ENCODE measurements at places on chromosomes 3 and 15.
A peak's percentile ranks its signal among the peaks of the same experiment; 100 is the strongest.

- no peak for DNase-seq
Measured at GRCh38 chr3:55716611-55717225, 229.6 kb upstream of the WNT5A start.

GRCh38 chr3:100782348-100782747 lies 73.1 kb downstream of the TFG start:
- DNase-seq = no peak

- no peak for DNase-seq
Measured at GRCh38 chr3:128616516-128617269, 33.9 kb downstream of the RPN1 start.

DNA sequence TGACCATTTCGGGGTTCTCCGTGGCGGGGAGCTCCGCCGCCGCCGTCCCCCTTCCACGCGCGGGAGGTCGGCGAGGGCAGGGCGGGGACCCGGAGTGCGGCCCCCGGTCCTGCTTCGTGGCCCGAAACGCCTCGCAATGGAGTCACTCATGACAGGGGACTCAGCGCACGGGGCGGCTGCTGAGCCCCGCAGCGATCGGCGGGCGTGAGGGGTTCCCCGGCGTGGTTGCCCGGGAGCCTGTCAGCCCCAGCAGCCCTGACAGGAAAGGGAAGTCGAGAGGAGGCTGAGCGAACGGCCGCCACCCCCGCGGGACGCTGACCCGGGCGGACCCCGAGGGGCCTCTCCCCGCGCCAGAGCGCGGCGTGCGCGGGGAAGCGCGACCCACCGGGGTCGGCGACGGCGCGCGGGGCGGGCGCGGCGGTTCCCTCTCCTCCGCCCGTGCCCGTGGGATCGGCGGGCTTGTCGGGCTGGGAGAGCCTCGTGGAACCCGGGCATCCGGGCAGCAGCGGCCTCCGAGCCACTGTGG lies 564 bp upstream of the PIGZ start:
- DNase-seq = no peak

GRCh38 chr3:43692085-43692855 lies 1.5 kb downstream of the ABHD5 start:
- DNase-seq = no peak

DNA sequence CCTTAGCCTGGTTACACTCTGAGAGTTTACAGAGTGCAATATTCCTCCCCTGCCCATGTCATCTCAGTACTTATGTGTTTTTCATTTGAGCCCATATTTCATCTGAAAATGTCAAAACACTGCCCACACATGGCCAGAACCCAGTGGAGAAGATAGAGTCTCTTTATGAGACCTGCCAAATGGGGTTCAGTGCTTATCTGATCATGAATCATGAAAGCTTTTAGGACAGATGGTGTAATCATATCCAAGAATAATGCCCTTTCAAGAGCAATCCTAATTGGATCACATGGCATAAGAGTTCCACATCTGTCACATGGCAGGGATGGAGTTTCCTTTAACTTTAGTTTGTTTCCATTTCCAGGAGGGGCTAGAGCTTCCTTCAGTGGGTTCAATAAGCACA lies 77.2 kb upstream of the AGBL1 start:
- peak; percentile 11 for DNase-seq

- no peak for DNase-seq
Measured at GRCh38 chr3:13621381-13622221, 72.7 kb downstream of the FBLN2 start.

GRCh38 chr3:46466871-46467403 lies 2.2 kb upstream of the LTF start:
- no peak for DNase-seq

DNA sequence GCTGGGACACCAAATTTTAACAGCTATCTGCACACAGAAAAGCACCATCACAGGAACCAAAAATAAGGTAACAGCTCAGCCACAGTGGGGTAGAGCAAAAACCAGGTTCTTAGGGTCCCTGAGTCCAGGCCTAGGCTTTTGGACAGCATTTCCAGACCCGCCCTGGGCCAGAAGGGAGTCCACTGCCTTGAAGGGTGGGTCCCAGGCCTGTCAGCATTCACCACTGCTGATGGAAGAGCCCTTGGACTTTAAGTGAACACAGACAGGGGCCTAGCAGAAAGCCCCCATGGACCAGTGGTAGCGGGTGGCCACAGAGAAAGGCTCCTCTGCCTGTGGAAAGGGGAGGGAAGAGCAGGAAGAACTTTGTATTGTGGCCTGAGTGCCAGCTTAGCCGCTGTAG lies 56.4 kb downstream of the PLCH1 start:
- DNase-seq = no peak

- no peak for DNase-seq
Measured at GRCh38 chr15:49082960-49083359, 36.7 kb upstream of the SECISBP2L start.

DNA sequence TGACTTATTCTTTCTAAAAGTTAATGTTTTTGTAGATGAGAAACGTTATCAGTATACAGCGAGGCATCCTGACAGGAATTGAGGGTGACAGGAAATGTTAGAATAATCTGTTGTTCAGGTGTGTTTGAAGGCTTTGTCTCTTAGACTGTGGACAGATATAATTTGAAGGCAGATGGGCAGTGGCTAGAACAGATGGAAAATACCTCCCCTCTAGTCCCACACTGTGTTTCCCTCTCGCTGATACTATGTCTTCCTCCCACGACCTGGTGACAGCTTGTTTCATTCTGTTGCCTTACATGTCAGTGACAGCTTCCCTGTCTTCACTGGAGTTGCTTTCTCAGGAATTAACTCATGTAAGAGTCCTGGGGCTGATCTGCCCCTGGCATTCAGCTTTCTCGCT lies 125.3 kb downstream of the MYRIP start:
- no peak for DNase-seq

DNA sequence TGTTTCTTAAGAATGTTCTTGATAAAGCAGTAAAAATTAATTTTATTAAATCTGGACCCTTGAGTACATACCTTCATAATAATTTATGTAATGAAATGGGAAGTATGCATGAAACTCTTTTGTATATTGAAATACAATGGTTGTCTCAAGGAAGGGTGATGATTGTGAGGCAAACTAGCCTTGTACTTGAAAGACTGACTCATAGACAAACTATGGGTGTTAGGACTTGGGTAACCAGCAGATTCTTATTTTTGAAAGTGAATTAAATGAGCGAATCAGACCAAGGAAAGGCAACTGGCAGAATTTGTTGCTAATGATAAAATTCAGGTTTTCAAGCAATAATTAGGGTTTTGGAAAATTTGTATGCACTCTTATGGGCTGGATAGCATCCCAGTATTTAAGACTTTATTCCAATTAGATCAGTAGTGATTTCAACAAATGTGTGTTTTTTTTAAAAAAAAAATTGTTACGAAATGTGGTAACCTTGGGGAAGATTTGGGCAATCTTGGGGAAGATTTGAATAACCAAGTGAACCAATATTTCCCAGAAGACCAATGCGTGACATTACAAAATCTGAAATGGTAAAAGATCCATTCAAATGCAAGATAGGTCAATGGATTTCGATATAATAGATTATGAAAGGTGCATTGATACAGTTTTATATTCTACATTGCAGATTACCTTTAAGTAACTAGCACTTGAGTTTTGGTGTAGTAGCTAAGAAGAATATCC lies 42.0 kb downstream of the ATP2C1 start:
- DNase-seq = no peak

DNA sequence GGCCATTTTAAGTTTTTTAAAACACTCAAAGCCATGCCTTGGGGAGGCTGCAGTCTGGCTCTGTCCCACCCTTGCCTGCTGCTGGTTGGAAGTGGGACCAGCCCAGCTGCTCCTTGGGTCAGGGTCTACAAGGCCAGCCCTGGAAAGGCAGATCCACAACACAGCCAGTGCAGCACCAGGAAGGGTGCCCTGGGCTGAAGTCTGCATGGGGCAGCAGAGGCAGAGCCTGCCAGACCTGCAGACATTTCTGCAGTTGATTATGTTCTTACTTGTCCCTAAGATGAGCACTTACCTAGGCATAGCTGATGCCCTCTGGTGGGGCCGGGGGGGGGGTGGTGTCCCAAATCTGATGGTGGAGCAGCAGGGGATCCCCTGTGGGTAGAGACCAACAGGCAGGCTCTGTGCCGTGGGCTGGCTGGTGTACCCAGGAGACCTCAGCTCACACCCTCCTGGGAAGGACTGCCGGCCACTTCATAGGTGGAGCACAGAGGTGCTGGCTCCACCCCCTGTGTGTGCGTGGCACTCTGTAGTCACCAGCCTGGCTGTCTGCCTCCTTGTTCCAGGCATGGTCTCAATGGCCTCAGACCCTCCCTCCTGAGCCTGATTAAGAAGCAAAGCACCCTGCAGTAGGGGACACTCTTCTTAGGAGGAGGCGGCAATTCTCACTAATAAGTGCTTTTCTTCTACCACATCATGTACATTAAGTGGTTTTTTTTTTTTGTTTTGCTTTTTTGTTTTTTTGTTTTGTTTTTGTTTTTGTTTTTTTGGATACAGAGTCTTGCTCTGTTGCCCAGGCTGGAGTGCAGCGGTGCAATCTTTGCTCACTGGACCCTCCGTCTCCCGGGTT lies 97.4 kb upstream of the KLF13 start:
- no peak for DNase-seq

GRCh38 chr3:190224863-190225692 lies 97.2 kb downstream of the CLDN1 start:
- DNase-seq = no peak

GRCh38 chr15:70061696-70062270 lies 35.9 kb downstream of the TLE3 start:
- no peak for DNase-seq

DNA sequence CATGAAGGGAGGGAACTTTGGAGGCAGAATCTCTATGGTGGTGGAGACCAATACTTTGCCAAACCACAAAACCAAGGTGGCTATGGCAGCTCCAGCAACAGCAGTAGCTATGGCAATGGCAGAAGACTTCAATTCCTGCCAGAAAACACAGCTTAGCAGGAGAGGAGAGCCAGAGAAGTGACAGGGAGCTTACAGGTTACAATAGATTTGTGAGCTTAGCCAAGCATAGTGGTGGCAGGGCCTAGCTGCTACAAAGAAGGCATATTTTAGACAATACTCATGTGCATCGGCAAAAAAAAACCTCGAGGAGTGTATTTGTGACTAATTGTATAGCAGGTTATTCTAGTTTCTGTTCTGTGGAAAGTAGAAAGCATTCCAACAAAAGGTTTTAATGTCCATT lies 6.4 kb upstream of the CSTA start:
- no peak for DNase-seq

DNA sequence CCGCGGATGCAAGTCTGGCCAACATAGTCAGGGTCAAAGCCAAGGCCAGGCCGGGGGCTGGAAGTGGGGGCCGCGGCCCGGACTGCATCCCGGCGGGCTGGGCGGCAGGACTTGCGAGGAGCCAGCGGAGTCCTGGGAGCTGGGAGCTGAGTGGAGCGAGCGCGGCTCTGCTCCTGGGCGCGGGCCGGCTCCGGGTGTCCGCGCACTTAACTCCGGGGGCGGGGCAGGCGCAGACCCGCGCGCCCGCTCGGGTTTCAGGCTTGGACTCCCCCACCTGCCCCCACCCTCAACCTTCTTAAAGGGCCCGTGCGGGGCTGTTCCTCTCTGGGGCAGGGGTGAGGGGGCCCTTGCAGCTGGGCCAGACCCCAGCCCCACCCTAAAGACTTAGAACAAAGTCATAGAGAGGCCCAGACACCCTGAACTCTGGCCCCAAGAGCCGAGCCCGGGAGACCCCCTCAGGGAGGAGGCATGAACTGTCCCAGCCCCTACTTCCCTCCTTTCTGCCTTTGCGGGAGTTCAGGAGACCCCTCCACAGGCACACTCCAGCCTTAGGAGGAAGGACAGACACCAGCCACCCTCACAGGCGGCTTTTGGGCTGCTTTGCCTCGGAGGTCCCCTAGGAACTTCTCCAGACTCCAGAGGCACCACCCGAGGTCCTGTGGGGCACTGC lies at the start of gene CSPG4:
Gene CSPG4, minus strand, starts transcription at position 181 of the 670 bp plus-strand sequence. Its CDS starts 93 bp downstream, at position 88.
- no peak for DNase-seq

- no peak for DNase-seq
Measured at GRCh38 chr3:61668317-61668864, 107.0 kb downstream of the PTPRG start.

GRCh38 chr15:77818484-77819047 lies 185.9 kb upstream of the LINGO1 start:
- DNase-seq = no peak

DNA sequence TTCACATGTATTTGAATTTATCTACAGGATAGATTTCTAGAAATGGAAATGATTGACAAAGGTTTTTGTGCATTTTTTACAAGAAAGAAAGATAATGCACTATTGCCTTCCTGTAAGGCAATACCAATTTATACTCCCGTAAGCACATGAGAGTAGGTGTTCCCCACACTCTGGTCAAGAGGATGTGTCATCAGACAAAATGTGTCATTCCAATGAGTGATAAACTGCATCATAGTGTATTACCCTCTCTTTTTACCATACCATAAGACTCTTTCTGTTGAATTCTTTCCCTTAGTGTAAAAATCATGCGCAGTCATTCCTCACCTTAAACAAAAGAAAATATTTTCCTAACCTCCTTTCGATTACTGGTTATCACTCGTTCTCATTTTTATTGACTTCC lies 251.0 kb downstream of the ROBO1 start:
- DNase-seq = no peak

DNA sequence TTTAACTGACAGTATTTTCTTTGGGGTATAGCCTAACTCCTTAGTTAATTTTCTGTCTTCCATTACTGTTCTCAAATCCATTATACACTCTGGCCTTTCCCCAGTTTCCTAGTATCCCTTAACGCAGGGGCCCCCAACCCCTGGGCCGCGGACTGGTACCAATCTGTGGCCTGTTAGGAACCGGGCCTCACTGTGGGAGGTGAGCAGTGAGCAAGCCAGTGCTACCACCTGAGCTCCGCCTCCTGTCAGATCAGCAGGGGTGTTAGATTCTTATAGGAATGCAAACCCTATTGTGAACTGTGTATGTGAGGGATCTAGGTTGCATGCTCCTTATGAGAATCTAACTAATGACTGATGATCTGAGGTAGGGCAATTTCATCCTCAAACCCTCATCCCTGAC lies 75.1 kb downstream of the DOCK3 start:
- DNase-seq = no peak

GRCh38 chr3:136602818-136603217 lies 149.4 kb downstream of the STAG1 start:
- DNase-seq = no peak

DNA sequence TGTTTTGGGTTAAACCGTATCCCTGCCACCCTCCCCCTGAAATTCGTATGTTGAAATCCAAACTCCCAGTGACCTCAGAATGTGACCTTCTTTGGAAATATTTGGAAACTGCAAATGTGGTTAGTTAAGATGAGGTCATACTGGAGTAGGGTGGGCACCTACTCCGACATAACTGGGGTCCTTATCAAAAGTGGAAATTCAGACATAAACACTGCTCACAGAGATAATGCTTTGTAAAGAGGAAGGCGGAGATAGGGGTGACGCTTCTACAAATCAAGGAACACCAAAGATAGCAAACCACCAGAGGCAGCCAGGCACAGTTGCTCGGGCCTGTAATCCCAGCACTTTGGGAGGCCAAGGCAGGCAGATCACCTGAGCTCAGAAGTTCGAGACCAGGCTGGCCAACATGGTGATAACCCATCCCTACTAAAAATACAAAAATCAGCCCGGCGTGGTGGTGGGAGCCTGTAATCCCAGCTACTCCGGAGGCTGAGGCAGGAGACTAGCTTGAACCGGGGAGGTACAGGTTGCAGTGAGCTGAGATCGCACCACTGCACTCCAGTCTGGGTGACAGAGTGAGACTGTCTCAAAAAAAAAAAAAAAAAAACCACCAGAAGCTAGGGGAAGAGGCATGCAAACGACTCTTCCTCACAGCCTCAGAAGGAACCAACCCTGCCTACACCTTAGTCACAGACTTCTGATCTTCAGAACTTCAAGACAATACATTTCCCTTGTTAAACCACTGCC lies 51.1 kb upstream of the CHD2 start:
- no peak for DNase-seq

Data from NCI-H1417 treated with DMSO at 0.1 percent for 48 hours (cell line).